ENCODE measurements at places on chromosomes 1 and 21.

GRCh38 chr1:71706029-71706671, 576.2 kb downstream of the NEGR1 start:
- no peaks in the 10 kb centered on the region for H3K27me3 ChIP-seq
- no peaks in the 10 kb centered on the region for H3K4me1 ChIP-seq
- no peaks in the 10 kb centered on the region for H3K36me3 ChIP-seq
- no peak for DNase-seq

- no peak overlapping the region for H3K27ac ChIP-seq
- H3K4me1 ChIP-seq = no peaks in the 10 kb centered on the region
- DNase-seq = no peak
- no peak overlapping the region for H3K4me3 ChIP-seq
Observed at GRCh38 chr1:93692983-93693591, 11.4 kb upstream of the BCAR3 start.

DNA sequence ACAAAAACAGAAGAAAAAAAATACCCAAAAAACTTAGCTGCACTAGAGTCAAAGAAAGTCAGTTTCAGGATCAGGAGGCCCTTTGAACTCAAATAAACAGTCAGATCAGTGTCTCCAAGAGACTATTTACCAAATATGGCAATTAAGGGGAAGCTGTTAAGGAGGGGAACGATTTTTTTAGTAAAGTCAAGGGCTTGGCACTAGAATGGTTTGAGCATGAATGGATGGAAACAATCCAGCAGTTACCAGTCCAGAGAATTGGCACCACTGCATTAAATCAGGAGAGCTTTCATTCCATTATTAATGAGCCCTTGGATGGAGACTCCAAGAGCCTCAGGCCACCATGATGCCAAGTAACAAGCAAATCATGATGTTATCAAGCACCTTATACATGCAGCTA, 7.2 kb downstream of the TRAPPC3 start:
- H3K27ac ChIP-seq = no peak overlapping the region
- H3K36me3 ChIP-seq = no peaks in the 10 kb centered on the region
- peaks cover 15% of the 10 kb centered on the region for H3K4me1 ChIP-seq
- H3K4me3 ChIP-seq = no peak overlapping the region

GRCh38 chr1:70358921-70359564, 4.5 kb upstream of the ANKRD13C start:
- H3K27me3 ChIP-seq = no peaks in the 10 kb centered on the region
- no peak for DNase-seq
- no peak overlapping the region for H3K4me3 ChIP-seq
- H3K27ac ChIP-seq = no peak overlapping the region

- no peak overlapping the region for H3K27ac ChIP-seq
- no peak overlapping the region for H3K4me3 ChIP-seq
- DNase-seq = no peak
- H3K4me1 ChIP-seq = no peaks in the 10 kb centered on the region
Observed at GRCh38 chr21:29056005-29056404, 17.4 kb downstream of the CCT8 start.

- H3K4me1 ChIP-seq = peaks cover 14% of the 10 kb centered on the region
- DNase-seq = no peak
- H3K27ac ChIP-seq = no peak overlapping the region
- no peaks in the 10 kb centered on the region for H3K36me3 ChIP-seq
Observed at GRCh38 chr1:230858236-230858820, 10.0 kb downstream of the C1orf198 start.

DNA sequence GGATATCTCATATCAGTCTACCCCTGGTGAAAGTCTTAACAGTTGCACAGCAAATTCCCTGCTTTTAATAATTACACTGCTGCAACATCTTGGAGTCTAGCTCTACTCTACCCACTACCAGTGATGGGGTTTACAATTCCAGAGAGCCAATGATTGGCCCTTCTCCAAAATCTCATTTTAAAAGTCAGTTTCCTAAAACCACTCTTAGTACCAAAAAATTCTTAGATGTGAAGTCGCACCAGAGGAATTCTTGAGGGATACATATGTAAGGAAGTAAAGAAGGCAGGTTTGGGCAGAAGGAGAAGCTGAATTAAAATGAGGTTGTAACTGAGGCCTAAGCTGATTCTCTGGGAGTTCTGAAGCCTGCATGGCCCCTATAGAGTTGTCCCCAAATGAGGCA, 129.7 kb downstream of the BRINP2 start:
- no peak overlapping the region for H3K4me3 ChIP-seq
- H3K27ac ChIP-seq = no peak overlapping the region
- no peak for DNase-seq
- H3K36me3 ChIP-seq = no peaks in the 10 kb centered on the region

- no peaks in the 10 kb centered on the region for H3K36me3 ChIP-seq
- no peak overlapping the region for H3K27ac ChIP-seq
- no peaks in the 10 kb centered on the region for H3K27me3 ChIP-seq
- no peak for DNase-seq
- no peak overlapping the region for H3K4me3 ChIP-seq
Observed at GRCh38 chr1:205652984-205653383, 21.2 kb upstream of the ELK4 start.

DNA sequence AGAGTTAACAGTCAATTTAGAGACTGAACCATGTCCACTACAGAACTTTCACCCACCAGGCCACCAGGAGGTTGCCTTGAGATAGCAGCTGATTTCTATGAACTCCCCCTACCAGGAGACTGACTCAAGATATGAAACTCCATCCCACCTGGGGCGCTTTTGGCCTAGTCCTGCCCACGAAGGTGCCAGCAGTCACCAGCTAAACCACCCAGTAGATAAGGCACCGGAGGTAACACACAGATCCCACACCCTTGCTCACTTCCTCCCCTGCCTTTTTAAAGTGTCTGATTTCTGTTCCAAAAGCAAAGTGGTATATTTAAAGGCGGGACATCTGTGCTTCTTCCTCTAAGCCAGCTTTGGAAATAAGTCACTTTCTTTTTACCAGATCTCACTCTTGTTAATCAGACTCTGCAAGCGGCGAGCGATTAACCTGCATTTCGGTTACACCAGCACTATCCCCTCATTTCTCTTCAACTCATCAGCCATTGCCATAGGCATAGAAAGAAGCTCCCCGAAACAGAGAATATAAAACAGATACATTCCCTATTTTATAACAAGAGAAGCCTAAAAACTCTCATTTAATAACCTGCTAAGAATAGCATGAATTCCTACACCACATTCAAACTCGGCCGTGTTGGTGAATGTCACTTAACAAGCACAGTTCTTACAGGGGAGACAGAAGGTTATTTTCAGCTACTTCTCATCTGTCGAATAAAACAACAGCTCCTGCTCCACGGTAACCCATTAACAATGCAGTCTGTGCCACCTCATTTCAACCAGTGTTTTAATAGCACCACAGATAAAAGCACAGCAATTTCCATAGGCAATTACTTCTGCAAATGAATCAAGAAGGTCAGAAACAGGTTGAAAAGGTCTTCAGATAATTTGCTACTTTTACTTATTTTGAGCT, 318.1 kb downstream of the KCNH1 start:
- no peaks in the 10 kb centered on the region for H3K4me1 ChIP-seq
- DNase-seq = no peak
- no peak overlapping the region for H3K4me3 ChIP-seq
- no peak overlapping the region for H3K27ac ChIP-seq
- no peaks in the 10 kb centered on the region for H3K36me3 ChIP-seq

GRCh38 chr1:171654942-171655745, 2.7 kb upstream of the MYOC start:
- no peaks in the 10 kb centered on the region for H3K36me3 ChIP-seq
- H3K4me3 ChIP-seq = no peak overlapping the region
- peak; percentile 88 for DNase-seq
- H3K27ac ChIP-seq = peak overlapping the region; percentile 84
- H3K27me3 ChIP-seq = no peaks in the 10 kb centered on the region
- H3K4me1 ChIP-seq = peaks cover 32% of the 10 kb centered on the region

DNA sequence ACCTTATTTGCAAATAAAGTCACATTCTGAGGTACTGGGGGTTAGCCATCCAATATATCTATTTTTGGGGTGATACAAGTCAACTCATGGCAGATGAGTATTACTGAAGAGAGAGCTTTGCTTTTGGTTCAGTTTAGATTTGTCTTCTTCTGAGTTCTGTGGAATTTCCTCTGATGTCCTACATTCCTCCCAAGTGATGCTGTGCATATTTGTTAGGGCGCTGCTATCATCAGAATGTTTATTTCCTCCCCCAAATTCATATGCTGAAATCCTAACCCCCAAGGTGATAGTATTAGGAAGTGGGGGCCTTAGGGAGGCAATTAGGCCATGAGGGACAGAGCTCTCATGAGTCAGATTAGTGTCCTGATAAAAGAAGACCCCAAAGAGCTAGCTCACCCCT, 96.2 kb upstream of the WLS start:
- no peaks in the 10 kb centered on the region for H3K27me3 ChIP-seq
- DNase-seq = no peak
- H3K36me3 ChIP-seq = no peaks in the 10 kb centered on the region
- peak overlapping the region; percentile 37 for H3K27ac ChIP-seq

Measured in testis (tissue), 5 donors.